HFFc6 (cell line): ENCODE measurements at places on chromosomes 5 and 9.
A peak's percentile ranks its signal among the peaks of the same experiment; 100 is the strongest.

GRCh38 chr9:80555782-80556325, 984.1 kb downstream of the TLE4 start:
- no peak for DNase-seq

DNA sequence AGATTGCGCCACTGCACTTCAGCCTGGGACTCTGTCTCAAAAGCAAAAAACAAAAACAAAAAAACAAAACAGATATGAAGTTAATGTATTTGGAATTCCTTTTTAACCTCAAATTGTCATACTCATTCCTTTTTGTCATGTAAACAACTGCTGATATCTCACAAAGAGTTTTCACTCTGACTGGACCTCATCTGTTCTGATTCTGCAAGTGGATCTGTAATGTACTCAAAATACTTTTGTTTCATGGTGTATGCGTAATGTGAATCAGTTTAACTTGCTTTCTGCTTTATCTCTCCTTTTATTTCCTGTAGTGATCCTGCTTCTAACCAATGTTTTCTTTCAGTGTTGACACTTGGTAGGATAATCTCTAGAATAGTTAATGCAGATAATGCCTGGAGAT, 106.7 kb downstream of the FOCAD start:
- no peak for DNase-seq

- peak; percentile 85 for DNase-seq
These were observed 6.2 kb downstream of the PDLIM4 start for GRCh38 chr5:132263548-132264261.

DNA sequence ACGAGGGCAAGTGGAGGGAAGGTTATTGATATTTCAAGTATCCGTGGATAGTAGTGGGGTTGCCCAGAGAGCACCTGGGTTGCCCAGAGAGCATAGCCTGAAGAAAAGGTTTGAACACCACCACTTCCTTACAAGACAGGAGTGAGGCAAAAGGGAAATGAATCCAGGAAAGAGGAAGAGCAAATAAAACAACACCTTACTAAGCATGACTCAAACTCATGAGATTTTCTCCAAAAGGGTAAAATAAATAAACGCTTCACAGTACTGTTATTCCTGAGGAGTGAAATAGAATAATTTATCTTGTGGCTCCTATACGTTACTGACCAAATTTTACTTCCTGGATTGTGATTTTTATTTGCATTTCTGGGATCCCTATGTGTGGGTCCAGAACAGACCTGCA, 65.2 kb upstream of the PTPRD start:
- no peak for DNase-seq

- peak; percentile 32 for DNase-seq
These were observed 1.4 kb downstream of the OTULIN start for GRCh38 chr5:14665949-14666348.

DNA sequence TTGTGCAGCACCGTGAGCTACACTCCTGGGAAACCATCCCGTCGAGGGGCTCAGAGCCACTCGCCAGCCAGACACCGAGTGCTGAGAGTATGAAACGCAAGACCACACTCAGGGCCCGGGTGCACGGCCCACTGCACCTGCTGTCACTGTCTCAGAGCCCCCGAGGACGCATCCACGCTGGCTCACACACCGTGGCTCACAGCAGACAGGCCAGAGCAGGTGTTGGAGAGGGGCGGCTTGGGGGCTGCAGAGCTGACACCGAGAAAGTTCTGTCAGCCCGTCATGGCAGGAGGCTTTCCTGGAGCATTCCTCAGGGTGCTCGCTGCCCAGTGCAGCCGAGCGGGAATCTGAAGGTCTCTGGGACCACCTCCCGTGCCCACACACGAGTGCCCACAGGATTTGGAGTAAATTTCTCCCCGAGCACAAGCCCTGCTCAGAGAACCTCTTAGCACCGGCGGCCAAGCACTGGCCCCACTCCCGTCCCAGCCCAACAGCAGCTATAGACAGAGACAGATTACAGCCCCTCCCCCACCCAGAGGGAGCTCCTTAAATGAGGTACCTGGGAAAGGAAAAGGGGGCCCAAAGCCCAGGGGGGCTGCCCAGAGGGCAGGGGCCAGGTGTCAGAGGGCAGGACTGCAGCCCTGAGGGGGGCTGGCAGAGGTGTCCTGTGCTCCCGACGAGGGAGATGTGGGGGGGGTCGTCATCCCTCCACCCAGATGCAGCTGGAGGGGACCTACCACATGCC, 56.0 kb upstream of the SARDH start:
- no peak for DNase-seq

DNA sequence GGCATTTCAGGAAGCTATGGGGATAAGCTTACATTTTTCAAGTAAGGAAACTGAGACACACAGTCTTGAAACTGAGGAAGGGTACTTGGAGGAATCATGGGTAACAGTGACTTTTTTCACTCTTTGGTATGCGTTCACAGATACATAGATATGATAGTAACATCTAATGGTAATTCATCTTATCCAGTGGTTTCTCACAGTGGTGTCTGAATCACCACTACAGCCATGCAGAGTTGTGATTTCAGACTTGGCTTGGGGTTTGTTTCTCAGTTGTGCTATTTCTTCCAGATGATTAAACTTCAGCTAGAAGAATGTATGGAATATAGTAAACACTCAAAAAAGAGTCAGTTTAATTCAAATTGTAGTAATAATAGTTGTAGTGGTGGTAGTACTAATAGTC, 239.1 kb upstream of the NUDT12 start:
- DNase-seq = no peak

DNA sequence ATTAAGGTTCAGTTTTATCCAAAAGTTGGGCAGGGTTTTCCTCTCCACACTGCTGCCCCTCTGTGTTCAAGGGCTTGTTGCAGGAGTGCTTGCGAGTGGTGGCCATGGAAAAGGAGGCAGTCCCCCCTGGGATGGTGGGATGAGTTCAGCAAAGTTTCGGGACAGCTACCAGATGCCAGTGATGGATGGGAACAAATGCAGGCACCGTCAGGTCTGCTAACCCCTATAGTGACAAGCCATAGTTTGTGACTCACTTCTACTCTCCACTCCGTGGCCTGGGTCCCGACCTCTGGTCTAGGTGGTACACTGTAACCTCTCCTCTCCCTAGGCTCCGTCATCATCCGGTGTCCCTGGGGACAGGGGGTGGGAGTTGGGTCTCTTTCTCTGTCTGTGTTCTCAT, 3.8 kb upstream of the RNF14 start:
- no peak for DNase-seq

- DNase-seq = no peak
These were observed 168.2 kb downstream of the PPP2R2B start for GRCh38 chr5:146710348-146710747.

DNA sequence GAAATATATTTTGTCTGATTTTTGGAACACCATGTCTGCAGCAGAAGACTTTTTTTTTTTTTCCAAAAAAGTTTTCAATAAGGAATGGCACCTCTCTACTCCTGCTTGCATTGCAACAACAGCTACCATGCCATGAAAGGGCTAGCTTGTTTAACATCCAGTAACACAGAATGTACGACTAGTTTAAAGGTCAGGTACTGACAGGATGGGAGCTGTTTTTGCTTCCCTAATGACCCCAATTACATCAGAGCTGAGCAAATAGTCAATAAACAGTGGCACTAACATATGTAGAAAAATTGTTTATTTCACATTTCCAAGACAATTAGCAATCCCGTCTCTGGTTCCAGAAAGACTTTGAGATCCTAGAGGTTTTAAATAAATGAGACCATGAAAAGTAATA, 693.8 kb downstream of the NR2F1-AS1 start:
- no peak for DNase-seq

- DNase-seq = no peak
These were observed 3.2 kb downstream of the ROR2 start for GRCh38 chr9:91946653-91947488.

GRCh38 chr5:178199581-178200434, 4.5 kb upstream of the HNRNPAB start:
- DNase-seq = no peak

- no peak for DNase-seq
These were observed 50.0 kb upstream of the LRRTM2 start for GRCh38 chr5:138925090-138925635.

DNA sequence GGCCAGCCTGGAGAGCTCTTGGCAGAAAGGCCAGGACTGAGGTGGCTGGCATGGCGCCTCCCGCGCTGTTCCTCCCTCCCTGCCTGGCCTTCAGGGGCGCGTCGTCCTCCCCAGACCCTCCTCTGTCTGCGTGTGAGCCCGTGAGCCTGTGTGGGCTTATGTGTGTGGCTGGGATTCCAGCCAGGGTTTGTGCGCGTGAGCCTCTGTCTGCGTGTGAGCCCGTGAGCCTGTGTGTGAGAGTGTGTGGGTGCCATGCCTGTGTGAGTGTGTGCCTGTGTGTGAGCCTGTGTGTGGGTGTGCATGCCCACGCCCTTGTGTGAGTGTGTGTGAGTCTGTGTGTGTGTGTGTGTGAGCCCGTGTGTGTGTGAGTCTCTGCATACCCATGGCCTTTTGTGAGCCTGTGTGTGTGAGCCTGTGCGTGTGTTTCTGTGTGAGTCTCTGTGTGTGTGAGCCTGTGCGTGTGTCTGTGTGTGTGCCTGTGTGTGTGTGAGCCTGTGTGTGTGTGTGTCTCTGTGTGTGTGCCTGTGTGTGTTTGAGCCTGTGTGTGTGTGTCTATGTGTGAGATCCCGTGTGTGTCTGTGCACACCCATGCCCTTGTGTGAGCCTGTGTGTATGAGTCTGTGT, 13.0 kb downstream of the RXRA start:
- DNase-seq = no peak

DNA sequence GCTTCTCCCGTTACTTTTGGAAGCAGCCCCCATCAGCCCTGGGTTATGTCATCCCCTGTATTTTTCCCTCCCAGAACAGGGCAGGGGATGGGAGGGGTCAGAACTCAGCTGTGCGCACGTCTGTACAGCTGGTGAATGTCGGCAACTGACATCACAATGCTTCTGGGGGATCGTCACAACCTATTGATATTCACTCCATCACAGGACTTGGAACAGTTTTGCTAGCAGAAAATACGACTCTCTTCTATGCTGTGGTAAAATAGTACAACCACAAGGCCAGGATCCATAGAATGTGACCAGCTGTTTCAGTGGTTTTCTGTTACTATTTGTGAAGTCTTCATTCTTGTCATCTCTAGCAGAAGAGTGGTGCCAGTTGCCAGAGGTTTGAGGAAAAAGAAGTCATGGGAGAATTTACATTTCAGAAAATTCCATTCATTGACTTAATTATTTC, 77.1 kb upstream of the KLF4 start:
- DNase-seq = no peak

DNA sequence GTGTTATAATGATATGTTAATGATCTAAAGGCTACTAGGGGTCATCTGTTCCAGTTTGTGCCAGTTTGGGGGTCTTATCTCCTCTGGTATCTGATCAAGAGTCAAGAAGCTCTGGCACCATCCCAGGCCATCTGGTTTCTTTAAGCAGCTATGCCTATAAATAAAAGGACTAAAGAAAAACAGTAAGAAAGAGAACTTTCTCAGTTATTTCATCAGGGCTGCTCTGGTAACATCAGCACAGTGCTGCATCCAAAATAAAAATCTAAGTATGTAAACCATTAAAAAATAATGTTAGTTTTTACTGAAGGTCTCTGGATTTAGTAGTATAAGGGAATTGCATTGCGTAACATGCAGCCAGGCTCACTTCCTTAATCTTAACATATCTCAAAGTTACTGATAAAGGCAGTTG, 185.0 kb downstream of the NR2F1-AS1 start:
- no peak for DNase-seq

DNA sequence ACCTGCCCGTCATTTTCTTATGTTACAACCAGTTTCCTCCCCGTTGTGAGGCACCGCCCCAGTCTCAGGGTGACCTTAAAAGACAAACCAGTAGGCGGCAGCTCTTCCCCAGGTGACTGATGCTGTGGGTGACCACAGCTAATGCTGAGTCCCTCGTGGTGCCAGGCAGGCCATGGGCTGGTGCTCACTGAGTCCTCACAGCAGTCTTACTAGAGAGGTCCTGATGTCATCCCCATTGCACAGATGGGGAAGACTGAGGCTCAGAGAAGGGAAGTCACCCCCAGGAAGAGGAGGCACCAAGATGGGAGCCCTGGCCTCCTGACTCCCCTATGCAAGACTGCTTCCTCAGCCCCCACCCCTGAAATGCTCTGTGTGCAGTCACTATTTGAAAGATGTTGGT, 978 bp downstream of the CFAP157 start:
- no peak for DNase-seq

DNA sequence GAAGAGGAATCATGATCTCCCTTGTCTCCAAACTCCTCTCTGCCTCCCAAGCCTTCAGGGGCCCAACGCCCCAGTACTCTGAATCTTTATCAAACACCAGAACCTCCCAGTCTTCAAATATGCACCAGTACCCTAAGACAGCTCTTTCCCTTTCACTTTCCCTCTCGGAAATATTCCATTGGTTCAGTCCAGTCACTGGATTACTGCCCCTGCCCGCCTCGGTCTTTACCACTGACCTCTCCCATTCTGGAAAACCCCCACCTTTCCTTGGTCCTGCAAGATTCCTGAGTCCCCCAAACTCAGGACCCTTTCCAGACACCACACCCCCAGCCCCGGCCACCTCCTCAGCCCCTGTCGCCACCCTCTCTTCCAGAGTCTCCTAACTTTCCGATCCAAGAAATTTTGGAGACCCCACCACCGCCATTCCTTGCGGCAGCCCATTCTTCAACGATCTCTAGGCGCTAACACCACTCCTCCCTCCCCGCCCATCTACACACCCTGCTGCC, 674 bp downstream of the C5orf15 start:
- no peak for DNase-seq

DNA sequence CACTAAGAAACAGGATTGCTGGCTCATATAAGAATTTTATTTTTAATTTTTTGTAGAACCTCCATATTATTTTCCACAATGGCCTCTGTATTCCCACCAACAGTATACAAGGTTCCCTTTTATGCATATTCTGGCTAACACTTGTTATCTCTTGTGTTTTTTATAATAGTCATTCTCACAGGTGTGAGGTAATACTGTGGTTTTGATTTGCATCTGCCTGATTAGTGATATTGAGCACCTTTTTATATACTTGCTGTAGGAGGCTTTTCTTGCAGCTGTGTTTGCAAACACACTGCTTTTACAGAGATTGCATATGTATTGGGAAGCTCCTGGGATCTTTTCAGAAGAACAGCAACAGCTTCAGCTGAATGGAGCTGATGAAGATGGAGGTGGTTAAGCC, 164.8 kb downstream of the DEPDC1B start:
- DNase-seq = no peak

GRCh38 chr5:130479045-130479804, 575.0 kb downstream of the CHSY3 start:
- DNase-seq = no peak

- DNase-seq = no peak
These were observed 532.5 kb upstream of the DAP start for GRCh38 chr5:11293523-11293922.

DNA sequence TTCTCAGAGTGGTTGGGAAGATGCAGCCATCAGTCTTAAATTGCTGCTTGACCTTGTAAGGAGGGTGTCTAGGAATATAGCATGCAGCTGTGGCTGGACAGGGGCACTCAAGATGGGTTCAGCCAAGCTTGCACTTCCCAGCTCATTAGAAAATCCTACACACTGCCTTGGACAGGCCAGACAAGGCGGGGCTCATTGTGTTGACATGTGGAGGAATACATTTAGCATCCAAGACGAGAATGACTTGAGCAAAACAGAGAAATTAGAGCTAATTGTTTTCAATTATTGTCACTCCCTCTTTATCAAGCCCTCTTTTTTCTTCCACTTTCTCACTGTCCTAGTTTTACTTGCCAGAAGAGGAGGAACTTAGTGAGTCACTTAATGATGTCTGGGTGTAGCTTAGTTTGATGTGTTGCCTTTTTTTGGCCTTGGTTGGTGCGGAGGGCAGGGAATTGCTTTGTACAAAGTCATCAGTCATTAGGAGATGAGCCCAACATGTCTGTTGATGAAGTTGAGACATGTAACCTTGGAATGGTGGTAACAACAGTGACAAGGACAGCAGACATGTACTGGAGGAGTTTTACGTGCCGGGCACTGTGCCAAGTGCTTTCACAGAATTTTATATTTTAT, 1219.3 kb upstream of the WWC1 start:
- no peak for DNase-seq
